Activated CD8-positive, alpha-beta T cell treated with anti-CD3 and anti-CD28 coated beads, Interleukin-2, amount 10 ng/mL, durations not matched to agents 7 days and 5 days (primary cell): ENCODE measurements at places on chromosomes 3 and 15. TPM values are rescaled to one million over a fixed set of nuclear protein-coding genes. Genes with fewer than 3 reads are reported as not detected.

GRCh38 chr3:119352863-119353527 lies 58.8 kb downstream of the ARHGAP31 start:
- DNase-seq: peak; percentile 27

DNA sequence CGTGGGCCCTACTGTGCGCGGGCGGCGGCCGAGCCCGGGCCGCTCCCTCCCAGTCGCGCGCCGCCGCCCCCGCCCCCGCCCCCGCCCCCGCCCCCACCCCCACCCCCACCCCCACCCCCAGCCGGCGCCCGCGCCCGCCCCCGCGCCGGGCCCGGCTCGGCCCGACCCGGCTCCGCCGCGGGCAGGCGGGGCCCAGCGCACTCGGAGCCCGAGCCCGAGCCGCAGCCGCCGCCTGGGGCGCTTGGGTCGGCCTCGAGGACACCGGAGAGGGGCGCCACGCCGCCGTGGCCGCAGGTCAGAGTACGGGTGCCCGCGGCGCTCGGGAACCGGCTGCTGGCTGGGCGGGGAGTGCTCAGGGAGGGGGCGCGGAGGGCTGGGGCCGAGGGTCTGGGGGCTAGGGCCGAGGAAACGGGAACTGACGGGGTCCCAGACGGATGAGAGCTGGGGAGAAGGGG lies 1.1 kb upstream of the PPARG start:
- DNase-seq: no peak

DNA sequence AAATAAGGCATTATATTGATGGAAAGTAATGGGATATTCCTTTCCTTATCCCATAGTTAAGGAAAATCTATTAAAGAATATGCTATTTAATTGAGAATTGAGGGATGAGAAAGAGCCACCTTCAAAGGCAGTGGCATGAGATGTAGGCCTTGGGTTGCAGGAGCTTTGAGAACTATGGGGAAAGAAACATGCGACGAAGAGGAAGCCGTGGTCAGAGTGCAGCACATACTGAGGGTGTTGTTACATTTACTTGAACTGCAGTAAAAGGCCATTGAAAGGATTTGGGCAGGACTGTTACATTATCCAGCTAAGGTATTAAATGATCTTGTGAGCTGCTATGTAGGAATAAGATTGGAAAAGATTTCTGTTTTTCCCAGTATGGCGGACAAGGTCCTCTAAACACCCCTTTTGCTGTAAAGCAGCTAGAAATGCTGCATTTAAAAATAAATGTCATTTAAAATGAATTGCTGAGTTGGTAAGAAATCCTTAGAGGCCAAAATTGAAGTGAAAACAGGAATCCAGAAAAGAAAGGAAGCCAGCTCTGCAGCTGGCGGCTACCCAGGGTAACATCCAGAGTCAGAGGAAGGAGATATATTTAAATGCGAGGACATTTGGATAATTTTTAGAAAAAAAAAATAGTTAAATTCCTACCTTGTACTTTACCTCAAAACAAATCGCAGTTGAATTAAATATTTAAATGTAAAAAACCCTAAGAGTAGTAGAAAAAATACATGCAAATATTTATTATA lies 61.7 kb downstream of the IL1RAP start:
- peak; percentile 48 for DNase-seq

GRCh38 chr15:48720646-48721045 lies 75.1 kb upstream of the FBN1 start:
- DNase-seq: no peak

- DNase-seq: peak; percentile 75
Measured at GRCh38 chr15:82663186-82663600, 16.0 kb upstream of the CPEB1 start.

DNA sequence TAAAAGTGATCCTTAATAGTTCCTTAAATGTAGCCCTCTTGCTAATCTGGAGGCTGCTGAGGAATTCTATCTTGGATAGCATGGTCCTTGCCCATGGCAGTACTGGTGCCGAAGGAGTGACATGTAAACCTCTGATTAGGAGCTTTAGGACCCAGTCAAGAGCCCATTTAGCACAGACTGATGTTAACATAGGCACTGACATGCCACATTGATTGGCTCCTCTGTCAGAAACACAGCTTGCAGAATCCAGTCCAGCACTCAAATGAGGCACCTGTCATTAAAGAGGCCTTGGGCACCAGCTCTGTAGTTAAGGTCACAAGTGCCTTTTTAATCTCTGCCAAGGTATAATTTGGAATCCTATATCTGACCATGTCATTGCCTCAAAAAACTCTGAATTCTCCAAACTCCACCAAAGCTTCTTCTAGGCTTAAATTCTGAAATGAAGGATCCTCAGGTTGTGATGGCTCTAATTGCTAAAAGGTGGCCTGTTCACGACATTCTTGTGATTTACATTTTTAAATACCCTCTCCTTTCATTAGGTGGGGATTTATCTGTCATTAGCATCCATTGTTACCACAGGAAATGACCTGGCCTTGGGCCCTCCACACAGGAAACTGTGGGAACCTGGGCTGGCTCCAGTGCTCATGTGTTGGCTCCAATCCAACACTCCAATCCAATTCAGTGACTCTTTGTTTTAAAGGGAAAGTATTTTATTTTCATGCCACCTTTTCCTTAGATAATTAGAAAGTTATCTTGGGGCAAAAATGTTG lies 57.3 kb upstream of the RNF7 start:
- no peak for DNase-seq

GRCh38 chr3:102514241-102514640 lies 79.4 kb downstream of the ZPLD1 start:
- DNase-seq: no peak

- no peak for DNase-seq
Measured at GRCh38 chr15:29736744-29737020, 85.6 kb downstream of the TJP1 start.

The CCDC191 gene
- 2.4 TPM for total RNA-seq

The GOLIM4 gene
- 6.0 TPM for total RNA-seq

The XYLB gene
- total RNA-seq: 6.1 TPM

The TRPM1 gene
- total RNA-seq: not detected
